Endothelial cell (in vitro differentiated cells): ENCODE measurements at places on chromosomes 3 and 15.

- no peak for DNase-seq
Measured at GRCh38 chr3:71876135-71877105, 91.5 kb upstream of the PROK2 start.

DNA sequence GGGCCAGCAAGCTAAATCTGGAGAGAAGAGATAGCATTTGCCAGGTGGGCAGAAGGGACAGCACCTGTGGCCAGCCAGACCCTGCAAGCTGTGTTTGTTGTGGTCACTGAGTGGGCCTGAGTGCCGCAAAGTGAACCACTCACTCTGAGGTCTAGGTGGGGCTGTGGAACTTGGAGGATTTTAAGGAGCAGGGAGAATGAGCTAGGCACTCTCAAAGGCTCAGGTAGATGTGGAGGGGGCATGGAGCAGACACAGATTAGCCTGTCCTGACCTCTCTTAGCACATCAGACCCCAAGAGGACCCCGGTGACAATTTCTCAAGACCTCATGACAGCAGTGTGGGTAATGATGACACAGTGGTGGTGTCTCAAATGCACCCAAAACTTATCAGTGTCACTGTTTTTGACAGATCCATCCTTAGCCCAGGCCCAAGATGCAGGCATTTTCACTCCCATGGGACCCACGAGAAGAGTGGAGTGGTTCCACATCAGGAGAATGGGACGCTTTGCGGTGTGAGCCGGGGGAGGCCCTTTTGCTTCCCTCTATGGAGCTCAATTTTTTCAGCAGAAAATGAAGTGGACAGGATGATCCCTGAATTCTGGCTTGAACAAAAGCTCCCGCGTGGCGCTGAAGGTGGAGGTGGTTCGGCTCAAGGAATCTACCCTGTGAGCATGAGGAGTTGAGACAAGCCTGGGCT, 43.8 kb upstream of the TLE3 start:
- DNase-seq: no peak

DNA sequence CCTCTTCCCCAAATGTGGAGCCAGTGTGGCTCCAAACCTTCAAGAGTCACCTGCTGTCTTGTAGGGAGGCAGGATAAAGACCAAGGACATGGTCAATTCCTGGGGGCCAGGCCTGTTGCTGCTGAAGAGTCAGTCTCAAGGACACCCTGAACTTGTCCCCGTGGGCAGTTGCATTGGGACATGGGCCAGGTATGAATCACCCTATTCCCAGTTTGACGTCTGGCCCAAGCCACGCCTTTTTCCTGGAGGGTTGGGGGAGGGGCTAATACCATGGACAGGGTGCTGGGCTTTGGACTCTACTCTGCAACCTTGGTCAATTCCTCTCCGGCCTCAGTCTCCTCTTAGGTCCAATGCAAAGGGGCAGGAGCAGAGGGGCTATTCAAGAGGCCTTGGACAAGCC, 10.4 kb downstream of the ATP2B2 start:
- no peak for DNase-seq

DNA sequence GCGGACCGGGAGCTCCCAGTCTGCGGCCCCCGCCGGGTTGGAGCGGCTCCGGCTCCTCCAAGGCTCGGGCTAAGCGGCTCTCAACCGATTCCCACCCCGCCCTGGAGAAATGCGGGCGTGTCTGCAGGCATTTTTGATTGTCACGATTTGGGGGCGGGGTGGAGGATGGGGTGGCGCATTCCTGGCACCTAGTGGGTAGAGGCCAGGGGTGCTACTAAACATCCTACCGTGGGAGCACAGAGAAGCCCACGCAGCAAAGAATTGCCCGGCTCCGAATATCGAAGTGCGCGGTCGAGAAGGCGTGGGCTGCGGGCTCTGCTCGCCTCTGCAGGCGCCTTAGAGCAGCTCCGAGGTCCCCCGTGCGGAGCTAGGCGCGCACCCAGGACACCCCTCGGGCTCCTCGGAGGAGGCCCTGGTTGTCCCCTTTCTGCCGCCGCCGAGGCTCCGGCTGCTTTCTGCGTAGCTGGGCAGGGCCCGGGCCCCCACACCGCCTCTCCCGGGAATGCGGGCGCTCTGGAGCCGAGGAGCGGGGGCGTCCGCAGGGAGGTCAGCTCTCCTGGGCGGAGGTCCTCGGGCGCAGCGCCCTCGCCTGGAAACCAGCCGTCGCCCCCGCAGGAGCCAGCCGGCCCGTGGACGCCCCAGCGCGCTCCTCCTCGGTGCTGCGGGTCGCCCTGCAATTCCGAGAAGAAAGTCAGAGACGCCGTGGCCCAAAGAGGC, 16.5 kb upstream of the LAMP3 start:
- peak; percentile 56 for DNase-seq

- DNase-seq: no peak
Measured at GRCh38 chr3:9754678-9755077, 4.9 kb downstream of the OGG1 start.

GRCh38 chr3:11818033-11818432, 28.7 kb downstream of the TAMM41 start:
- no peak for DNase-seq

- peak; percentile 96 for DNase-seq
Measured at GRCh38 chr3:47475570-47476329, at the start of gene SCAP. Gene SCAP, minus strand, starts transcription at chr3:47475941. Its CDS starts 32,948 bp downstream, at chr3:47442993.

DNA sequence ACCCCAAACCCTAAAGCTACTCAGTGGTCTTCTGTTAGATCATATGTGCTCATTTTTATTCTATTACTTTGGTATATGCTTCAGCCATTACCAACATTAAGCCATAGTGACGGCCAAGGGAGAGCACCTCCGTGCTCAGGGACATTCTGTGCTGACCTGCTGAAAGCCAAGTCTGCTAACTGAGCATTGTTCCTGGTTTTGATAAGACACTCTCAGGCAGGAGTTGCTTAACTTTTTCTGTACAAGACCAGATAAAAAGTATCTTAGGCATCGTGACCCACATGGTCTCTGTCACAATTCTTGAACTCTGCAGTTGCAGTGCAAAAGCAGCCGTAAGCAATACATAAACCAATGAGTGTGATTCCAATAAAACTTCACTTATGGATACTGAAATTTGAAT, 100.6 kb downstream of the KLHL25 start:
- DNase-seq: no peak

DNA sequence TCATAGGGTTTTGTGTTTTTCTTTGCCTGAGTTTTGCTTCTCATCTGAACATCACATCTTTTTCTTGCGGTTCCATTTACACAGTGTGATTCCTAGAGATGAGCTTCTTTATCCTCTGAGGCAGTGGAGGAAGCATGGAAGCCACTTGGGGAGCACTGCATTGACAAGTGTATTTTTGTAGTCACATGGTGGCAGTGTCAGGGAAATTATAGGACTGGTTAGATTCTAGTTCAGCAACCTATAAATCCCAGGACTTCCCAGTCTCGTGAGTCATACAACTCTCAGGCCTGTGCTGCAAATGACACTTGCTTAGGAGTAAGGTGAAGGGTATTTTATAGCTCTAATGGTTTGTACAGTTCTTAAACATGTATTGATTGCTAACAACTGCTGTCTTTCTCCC, 58.4 kb downstream of the RBM6 start:
- no peak for DNase-seq

- no peak for DNase-seq
Measured at GRCh38 chr3:135862361-135862760, 103.2 kb upstream of the PPP2R3A start.

DNA sequence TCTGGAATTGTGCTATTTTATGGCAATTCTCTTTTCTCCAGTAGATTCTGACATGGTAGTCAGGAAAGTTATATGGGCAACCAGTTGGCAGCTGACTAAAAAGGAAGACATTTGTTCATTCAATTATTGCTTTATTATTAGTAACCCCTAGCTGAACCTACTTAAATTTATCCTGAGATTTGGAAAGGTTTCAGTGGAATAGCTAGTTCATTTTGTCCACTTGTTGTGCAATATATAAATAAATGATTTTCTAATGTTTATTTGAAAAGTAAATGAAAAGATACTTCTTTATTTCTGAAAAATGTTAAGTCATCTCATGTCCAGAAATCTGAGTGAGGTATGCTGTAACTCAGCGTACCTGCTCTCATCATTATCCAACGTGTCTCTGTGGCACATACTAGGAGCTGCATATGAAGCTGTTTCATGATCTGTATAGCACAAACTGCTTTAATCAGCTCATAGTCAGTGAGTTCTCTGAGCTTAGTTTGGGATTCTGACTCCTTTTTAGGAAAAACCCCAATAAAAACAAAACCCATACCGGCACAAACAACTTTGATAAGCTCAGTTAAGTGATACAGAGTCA, 35.9 kb downstream of the RARB start:
- no peak for DNase-seq

DNA sequence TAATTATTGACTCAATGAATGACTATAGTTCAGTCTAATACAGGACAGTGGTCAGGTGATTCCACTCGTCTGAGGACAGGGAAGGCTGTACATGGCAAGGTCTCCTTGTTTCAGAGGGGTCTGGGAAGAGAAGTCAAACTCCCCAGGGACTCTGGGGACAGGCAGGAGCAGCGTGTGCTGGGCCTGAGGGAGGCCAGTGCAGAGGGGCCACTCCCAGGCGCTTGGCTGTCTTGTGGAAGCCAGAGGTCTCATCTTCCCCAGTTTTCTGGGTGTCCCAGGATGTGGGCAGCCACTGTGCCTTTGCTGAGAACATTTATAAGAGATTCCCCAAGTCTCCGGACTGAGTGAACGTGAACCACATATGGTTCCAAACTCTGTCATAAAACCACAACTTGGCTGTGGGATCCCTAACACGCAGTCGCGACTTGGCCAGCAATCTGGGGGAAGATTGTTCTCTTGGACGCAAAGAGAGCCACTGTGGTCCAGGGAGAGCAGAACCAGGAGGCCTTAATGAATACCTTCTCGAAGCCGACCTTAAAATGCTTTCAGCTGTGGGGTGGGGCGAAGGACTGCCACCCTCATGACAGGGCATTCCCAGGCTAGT, 30.4 kb downstream of the BHLHE40 start:
- no peak for DNase-seq
